Activated T-cell treated with anti-CD3 and anti-CD28 coated beads for 24 hours (primary cell): ENCODE measurements at places on chromosomes 3 and 15.

DNA sequence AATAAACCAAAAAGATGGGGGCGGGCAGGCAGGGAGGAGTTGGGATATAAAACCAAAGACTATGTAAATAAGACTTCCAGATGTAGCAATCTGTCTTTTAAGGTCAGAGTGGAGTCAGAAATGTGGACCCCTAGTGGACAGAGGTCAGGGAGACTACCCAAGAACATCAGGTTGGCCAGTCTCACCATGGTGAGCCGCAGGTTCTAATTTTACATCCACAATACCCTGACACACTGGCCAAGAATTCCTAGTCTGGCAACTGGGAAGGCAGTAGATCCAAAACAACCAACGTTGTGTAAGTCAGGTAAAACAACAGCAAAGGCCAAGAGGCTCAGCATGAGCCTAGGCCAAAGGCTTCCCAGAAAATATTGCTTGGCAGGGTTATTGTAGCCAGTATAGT lies 203.4 kb downstream of the FOXP1 start:
- DNase-seq = no peak

GRCh38 chr3:45552031-45552793 lies 42.3 kb upstream of the LIMD1 start:
- no peak for DNase-seq

DNA sequence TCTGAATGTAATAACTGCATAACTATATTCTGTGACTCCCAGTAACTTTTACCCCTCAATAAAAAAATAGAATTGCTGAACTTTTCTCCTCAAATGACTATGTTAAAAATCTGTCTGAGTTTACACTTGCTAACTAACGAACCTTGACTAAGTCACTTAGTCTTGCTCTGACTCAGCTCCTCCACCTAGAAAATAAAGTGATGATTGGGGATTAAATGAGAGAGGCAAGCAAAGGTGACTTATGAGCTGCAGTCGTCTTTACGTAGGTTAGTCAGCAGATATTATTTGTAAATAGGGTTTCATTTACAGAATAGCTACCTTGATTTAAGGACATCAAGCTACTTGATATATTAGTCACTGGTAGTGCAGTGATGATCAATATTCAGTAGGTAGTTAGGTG lies 476.9 kb downstream of the MECOM start:
- DNase-seq = no peak

DNA sequence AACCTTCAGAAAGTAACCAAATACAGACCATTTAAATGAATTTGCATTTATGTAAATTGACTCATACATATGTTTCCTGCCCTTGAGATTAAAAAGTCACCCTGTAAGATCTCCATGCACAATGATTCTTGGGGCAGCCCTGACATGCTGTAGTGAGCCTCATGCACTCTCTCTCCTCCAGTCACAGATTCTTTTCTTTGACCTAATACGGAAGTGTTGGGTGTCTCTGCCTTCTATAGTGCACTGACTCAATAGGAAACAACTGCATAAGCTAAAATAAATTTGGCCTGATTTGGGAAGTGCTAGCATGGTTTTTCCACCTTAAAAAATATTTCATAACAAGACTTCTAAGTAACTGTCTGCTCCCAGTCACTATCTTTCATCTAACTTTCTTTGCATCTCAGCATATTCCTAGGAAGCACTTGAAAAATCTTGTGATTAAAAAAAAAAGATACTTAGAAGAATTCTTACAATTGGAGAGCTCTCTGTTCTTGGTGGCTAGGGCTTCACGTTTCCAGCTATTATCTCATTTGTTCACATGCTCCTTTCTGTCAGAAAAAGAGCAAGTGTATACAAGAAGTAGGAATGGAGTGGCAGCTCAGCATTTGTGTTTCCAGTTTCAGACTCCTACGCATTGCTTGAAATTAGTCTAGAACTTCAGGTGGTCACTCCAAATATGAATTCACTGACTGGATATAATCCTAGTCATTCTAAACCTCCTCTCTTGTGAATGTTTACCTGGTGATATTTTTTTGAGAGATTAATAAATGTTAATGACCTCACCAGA lies 207.9 kb upstream of the COL8A1 start:
- no peak for DNase-seq

GRCh38 chr3:176911579-176911978 lies 285.7 kb downstream of the TBL1XR1 start:
- DNase-seq = no peak

- DNase-seq = no peak
Observed at GRCh38 chr15:43922021-43922420, 95.2 kb downstream of the WDR76 start.

- no peak for DNase-seq
Observed at GRCh38 chr15:78640527-78641101, 396 bp downstream of the CHRNB4 start.

GRCh38 chr3:147794596-147794995 lies 385.4 kb downstream of the ZIC1 start:
- DNase-seq = no peak

- no peak for DNase-seq
Observed at GRCh38 chr3:146163584-146163983, 2.6 kb upstream of the PLOD2 start.

DNA sequence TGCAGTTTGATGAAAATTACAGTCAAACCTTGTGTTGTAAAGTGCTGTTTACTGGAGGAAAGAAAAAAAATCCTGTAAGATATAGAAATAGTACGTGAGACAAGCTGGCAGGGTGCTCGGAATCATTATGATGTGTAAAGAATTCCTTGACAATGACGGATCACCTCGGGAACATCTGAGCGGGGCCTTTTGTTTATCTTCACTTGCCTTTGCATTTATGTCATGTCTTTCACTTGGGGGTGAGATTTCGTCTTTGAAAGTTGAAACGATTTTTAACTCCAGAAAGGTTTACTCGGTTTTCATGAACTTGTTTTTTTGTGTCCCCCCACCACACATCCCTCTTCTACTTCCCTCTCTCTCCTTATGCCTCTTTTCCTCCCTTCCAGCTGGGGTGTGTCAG lies 128.3 kb upstream of the VEPH1 start:
- DNase-seq = no peak

DNA sequence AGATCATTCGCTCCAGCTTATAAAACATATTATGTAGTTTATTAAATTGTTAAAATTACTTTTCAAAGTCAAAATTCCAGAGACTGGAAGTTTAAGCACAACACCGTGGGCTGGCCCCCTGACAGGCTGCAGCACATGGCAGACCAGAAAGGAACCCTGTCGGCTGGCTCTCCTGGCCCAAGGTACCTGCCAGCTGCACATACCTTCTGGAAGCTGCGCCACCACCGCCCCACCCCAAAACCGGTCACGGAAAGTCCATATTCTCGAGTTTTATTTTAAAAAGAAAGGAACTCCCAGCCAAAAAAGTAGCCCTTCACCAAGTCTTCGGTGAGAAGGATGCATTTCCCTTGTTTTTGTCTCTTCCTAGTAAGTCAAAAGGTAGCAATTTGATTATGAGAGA lies 94.6 kb downstream of the FOXP1 start:
- no peak for DNase-seq

DNA sequence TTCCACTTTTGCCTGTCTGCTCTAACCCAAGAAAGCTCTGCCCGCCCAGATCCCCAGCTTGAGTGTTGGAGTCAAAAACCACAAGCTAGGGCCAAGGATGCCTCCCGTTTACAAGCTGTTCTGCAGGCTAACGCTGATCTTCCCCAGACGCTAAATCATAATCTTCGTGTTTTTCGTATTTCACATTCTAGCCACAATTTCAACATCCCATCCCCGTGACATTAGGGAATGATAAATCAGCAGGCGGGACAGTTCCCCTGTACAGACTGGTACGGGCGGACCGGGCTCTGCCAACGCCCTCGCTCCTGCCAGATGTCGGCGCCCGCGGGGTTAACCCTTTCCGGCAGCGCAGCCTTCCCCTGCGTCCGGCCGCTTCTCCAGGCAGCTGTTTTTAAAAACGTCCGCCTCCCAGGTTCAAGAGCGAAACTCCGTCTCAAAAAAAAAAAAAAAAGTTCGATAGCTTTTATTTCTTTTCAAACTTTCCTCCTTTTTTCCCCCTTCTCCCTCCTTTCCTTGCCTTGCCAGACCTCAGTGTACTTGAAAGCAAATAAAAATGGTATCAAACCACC lies 81.0 kb upstream of the BNC1 start:
- DNase-seq = no peak

GRCh38 chr3:186989429-186989828 lies 59.1 kb downstream of the ST6GAL1 start:
- DNase-seq = no peak

- DNase-seq = no peak
Observed at GRCh38 chr3:99909714-99910495, 92.2 kb downstream of the CMSS1 start.

- no peak for DNase-seq
Observed at GRCh38 chr3:131082871-131083863, 56.5 kb downstream of the NEK11 start.

DNA sequence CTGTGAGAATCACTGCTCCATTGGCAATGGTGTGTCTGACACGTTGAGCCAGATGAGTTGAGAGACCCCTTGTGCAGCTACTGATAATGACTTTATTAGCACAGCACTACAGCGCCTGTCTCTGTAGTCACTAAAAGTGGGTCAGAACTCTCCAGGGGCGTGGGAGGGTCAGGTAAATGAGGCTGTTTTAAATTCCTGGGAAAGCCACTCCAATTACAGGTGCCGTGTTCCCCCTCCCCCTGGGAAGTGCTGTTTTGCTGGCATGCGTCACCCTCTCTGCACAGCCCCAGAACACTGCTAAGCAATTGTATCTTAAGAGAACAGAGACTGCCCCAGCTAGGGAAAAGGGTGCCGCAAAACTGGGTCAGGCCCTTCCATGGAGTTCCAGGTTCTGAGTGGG lies 21.5 kb upstream of the CPNE9 start:
- no peak for DNase-seq

GRCh38 chr3:77296527-77296926 lies 256.6 kb downstream of the ROBO2 start:
- DNase-seq = no peak

GRCh38 chr3:13210221-13210975 lies 137.2 kb upstream of the IQSEC1 start:
- DNase-seq = no peak

GRCh38 chr3:138367911-138368310 lies 19.5 kb downstream of the MRAS start:
- no peak for DNase-seq

DNA sequence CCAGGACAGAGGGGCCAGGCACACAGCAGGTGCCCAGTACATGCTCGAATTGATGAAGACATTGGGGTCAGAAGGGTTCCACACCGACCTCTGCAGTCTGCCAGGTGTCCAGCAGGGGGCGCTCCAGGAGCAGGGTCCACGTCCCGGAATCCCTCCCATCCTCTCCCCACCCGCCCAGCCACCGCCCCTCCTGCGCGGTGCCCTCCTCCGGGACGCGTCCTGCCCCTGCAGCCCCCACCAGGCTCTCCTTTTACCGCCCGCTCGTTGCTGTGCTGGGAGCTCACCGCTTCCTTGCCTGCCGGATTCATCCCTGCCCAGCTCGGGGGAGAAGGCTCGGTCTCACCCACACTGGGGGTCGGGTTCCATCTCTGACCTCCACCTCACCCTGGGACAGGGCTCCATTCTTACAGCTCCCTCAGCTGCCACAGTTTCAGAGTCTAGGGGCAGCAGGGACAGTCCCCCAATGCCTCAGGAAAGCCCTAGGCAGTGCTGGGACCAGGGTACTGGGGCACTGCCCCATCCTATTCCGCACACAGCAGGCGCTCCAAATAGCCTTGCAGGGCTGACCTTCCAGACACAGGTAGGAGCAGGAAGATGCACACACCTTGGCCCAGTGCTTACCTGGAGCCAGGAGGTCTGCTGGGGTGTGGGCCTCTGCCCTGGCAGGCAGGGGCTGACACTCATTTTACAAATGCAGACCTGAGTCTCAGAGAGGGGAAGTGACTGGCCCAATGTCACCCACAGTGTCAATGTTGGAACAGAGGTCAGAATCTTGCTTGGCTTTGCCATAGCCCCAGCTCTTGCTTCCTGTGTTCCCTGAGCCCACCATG lies 31.0 kb downstream of the GRIP2 start:
- peak; percentile 59 for DNase-seq

DNA sequence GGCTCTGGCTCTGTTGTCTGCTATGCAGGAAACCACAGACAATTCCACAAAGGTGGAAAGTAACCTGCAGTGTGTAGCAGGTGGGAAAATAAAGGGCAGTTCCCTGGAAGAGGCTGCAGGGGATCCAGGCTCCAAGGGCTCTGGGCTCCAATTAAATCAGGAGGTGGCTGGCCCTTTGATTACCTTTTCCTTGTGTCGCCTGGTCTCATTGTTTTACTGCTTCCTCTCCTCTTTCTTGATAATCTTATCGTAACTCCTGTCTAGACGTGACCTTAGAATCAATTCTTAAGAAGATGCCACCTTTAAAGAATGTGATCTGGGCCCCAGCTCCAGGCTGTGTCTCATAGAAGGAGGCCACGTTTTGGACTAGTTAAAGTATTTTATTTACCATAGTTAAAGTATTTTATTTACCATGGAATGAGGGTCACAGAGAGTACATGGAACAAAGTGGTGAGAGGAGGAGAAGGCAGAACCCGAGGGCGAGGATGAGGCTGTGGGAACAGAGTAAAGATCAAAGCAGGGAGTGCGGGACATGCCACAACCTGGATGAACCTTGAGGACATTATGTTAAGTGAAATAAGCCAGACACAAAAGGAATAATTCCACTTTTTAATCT lies 237.5 kb upstream of the STT3B start:
- DNase-seq = no peak

DNA sequence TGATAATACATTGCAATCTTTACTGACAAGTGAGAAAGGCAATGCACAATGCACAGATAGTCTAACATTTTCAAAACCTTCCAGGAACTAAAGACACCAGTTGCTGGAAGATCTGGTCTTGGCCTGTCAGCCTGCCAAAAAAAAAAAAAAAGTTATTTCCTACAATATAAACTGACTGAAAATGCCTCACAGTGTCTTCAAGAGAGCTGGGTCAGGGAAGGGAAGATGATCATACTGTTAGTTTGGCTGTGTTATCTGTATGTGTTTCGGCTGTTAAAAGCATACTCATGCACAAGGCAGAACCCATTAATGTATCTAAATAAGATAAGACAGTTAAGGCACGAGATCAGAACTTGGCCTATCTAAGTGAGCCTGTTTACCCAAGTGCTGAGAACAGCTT lies 673.4 kb downstream of the MECOM start:
- DNase-seq = no peak

- DNase-seq = no peak
Observed at GRCh38 chr3:183131735-183132134, 30.8 kb downstream of the LAMP3 start.

DNA sequence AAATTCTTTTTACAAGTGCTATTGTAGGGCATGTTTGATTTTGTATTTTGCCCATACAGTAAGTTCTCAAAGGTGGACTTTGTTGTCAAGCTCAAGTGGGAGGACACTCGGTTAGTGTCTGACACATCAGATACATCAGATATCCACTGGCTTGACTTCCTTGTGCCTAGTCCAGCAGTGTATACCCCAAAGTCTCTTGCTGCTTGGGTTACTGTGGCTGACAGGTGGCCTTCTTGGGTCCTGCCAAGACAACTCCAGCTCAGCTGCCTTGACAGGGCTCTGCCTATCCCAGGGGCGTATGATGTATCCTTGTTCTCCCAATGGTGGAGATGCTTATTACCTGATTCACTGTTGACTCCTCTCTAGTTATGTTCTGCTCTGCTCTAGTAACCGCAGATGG lies 214.9 kb downstream of the CBLB start:
- DNase-seq = no peak
